ENCODE measurements at places on chromosomes 12 and 14.

DNA sequence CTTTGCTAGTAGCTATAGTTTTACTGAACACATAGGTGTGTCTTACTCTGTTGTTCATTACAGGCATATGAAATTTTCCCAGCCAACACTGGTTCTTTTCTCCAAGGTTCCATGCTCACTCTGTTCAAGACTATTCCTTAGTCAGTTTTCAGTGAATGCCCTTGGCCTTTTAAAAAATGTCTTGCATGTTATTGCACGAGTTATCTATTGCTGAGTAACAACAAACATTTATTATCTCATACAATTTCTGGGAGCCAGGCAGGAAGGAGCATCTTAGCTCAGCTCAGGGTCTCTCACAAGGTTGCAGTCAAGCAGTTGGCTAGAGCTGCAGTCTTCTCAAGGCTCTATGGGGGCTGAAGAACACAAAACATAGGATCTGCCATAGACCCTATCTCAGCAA is 223.5 kb downstream of the BTG1 start:
- DNase-seq = no peak
- H3K27me3 ChIP-seq = no peaks in the 10 kb centered on the region
- H3K36me3 ChIP-seq = no peaks in the 10 kb centered on the region
- H3K27ac ChIP-seq = no peak overlapping the region
- peaks cover 15% of the 10 kb centered on the region for H3K4me1 ChIP-seq
- no peak overlapping the region for H3K4me3 ChIP-seq

GRCh38 chr12:69720750-69721149 is 17.9 kb upstream of the RAB3IP start:
- H3K27ac ChIP-seq = no peak overlapping the region
- H3K27me3 ChIP-seq = peaks cover 10% of the 10 kb centered on the region
- no peaks in the 10 kb centered on the region for H3K36me3 ChIP-seq
- no peaks in the 10 kb centered on the region for H3K4me1 ChIP-seq

GRCh38 chr14:80054020-80054419 is 157.3 kb downstream of the DIO2 start:
- H3K4me3 ChIP-seq = no peak overlapping the region
- no peaks in the 10 kb centered on the region for H3K36me3 ChIP-seq
- no peak overlapping the region for H3K27ac ChIP-seq
- no peak for DNase-seq
- H3K27me3 ChIP-seq = no peaks in the 10 kb centered on the region

DNA sequence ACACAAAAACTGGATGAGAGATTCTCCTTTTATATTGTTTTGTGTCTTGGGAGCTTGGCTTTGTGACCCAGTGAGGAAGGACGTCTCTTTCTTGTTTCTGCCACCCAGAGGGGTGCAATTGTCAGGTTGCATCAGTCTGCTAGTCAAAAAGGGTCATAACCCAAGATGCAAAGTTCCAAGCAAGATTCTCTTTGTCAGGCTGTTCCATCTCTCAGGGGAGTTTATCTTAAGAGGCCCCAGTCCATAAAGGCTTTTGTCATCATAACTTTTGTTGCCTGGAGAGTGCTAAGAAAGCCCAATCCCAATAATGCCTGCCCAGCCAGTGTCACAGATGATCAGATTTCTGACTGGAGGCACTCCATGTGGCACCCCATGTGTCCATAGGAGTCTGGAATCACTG is 444.9 kb downstream of the TRHDE start:
- no peaks in the 10 kb centered on the region for H3K4me1 ChIP-seq
- H3K36me3 ChIP-seq = no peaks in the 10 kb centered on the region
- H3K4me3 ChIP-seq = no peak overlapping the region

DNA sequence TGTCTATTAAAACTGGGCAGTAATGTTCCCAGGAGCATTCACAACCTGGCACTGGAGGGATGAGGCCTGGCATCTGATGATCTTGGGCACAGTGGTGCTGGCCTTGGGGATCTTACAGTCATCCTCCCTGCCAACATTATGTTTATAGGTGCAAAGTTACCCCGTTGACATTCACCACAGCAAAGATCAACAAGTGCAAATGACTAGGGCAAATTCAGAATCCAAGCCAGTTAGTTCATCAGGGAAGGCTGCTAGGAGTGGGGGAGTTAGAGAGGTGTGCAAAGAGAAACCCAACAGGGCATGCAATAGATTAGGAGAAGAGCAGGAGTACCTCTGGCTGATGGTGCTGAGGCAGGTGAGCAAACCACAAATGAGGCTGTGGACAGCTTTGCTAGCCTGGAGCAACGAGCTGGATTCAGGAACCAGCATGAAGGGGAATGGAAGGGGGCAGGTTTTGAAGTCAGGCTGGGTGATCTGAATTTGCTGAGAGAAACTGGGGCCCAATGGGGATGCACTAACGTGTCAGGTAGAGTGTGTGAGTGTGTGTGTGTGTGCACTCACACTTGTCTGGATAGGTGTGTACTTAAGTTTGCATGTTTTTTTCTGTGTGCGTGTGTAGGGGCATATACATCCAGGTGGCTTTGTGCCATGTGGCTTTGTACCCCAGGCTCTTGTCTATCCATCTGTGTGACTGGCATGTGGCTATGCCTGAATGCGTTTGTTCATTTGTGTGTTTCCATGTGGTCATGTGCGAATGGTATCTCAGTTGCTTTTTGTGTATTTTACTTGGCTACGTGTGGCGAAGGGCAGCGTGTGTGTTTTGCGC is 1.6 kb downstream of the CISTR start:
- no peaks in the 10 kb centered on the region for H3K36me3 ChIP-seq
- peaks cover 13% of the 10 kb centered on the region for H3K4me1 ChIP-seq
- H3K27me3 ChIP-seq = peaks cover 14% of the 10 kb centered on the region

GRCh38 chr14:52844262-52845060 is 53.1 kb upstream of the GNPNAT1 start:
- no peak overlapping the region for H3K27ac ChIP-seq
- H3K36me3 ChIP-seq = no peaks in the 10 kb centered on the region
- no peak overlapping the region for H3K4me3 ChIP-seq
- no peaks in the 10 kb centered on the region for H3K27me3 ChIP-seq
- H3K4me1 ChIP-seq = no peaks in the 10 kb centered on the region

DNA sequence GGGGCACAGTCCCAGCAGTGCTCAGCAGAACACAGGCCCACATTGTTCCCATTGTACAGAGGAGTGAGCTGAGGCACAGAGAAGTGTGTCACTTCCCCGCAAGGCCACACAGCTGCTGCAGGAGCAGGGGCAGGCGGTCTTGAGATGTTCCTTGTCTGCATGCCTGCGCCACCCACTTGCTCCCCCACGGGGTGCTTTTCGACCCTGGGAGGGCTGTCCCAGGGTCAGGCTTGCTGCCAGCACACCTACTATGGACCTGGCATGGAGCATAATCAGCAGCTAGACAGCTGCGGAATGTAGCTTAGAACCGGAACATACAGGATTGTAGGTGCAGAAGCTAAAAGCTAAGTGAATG is 7.8 kb upstream of the EP400 start:
- DNase-seq = no peak
- H3K27ac ChIP-seq = no peak overlapping the region
- H3K27me3 ChIP-seq = no peaks in the 10 kb centered on the region
- H3K4me1 ChIP-seq = peaks cover 2% of the 10 kb centered on the region
- no peak overlapping the region for H3K4me3 ChIP-seq
